ENCODE measurements at places on chromosomes 4 and X.

DNA sequence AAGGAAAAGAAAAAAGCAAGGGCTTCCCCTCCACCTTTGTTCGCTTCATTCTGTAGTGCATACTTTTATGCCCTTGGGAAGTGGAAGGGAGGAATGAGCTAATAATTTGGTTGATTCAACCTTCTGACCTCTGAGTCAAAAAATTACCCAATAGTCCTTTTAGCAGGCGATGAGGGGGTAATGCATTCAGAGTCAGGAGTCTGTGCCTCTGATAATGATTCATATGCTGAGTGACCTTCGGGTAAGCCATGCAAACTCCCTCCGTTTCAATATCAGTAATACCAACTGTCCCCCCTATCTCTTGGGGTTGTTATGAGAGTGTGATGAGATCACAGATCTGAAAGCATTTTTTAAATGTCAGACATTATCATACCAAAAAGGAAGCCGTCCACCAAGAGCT lies 41.6 kb upstream of the ACSL4 start:
- DNase-seq, result peak; percentile 11

GRCh38 chrX:71514367-71515037 lies 18.4 kb upstream of the OGT start:
- DNase-seq, result peak; percentile 64

- DNase-seq, result no peak
These were observed 119.0 kb upstream of the SLC6A14 start for GRCh38 chrX:116317409-116317808.

GRCh38 chrX:122552286-122552800 lies 631.7 kb upstream of the GRIA3 start:
- DNase-seq, result no peak

GRCh38 chr4:117907646-117908045 lies 126.6 kb upstream of the NDST3 start:
- DNase-seq, result no peak

GRCh38 chr4:47990145-47990544 lies 26.3 kb downstream of the CNGA1 start:
- no peak for DNase-seq

DNA sequence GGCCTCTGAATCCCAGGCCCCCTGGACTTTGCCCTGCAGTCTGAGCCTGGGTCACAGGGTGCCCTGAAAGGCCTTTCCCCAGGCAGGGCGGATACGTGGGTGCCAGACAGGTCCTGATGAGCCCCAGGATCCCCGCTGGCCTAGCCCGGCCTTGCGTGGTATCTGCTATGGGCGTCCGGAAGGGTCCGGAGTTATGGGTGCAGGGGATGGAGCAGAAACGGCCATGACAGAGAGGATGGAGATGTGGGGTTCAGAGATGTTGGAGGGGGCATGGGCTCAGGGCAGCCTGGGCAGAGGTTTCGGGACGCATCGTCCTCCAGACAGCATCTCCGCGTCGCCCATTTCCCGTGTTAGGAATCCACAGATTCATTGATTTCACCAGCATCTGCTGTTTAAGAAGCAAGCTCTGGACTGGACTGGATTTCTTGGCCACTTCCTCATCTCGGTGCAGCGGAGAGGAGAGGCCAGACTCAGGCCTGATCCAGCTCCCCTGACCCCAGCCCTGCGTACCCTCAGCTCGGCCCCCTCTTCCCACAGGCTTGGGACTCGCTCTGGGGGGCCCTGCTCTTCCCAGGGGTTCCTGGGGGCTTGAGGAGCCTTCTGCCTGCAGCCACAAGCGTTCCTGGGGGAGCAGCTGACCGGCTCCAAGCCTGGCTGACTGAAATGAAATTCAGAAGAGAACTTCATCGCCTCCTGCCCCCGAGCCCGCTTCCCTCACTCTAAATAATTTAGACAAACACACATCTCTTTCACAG lies 86.9 kb upstream of the ADRA2C start:
- DNase-seq, result no peak

GRCh38 chrX:17692709-17693346 lies 44.5 kb upstream of the SCML1 start:
- no peak for DNase-seq

GRCh38 chr4:105257817-105258495 lies 111.3 kb downstream of the TET2 start:
- no peak for DNase-seq

DNA sequence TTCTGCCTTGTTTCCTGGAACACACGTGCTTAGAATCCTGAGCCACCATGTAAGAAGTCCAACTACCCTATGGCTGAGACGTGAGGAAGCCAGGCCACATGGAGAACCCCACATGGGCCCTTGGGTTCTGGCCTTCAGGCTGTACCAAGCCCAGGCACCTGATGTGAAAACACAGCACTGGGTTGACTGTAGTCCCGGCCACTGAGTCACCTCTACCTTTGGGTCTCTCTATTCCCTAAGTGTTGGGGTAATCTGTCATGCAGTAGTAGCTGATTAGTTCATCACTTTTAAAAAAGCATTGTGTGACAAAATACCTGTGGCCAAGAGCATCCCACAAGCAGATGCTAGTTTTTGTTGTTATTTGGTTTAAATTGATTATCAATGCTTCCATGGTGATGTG lies 24.3 kb downstream of the CFAP97 start:
- peak; percentile 9 for DNase-seq

DNA sequence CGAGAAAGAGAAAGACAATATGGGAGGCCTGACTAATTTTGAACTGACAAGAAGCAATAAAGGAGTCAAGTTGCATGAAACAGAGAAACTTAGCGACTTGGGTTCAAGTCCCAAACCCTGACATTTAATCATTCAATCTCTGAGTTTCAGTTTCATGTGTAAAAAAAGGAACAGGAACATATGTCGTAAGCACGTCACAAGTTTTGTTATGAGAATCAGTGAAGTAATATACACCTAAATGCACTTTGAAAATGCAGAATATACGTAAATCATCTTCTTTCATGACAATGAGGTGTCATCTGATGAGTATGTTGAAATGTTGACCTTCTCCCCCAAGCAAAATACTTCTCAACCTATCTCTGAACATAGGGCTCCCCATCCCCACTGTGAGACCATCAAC lies 10.4 kb downstream of the ACOT9 start:
- DNase-seq, result no peak

Data from activated CD8-positive, alpha-beta T cell treated with anti-CD3 and anti-CD28 coated beads for 36 hours (primary cell).